ENCODE measurements at places on chromosomes 5 and 9.

DNA sequence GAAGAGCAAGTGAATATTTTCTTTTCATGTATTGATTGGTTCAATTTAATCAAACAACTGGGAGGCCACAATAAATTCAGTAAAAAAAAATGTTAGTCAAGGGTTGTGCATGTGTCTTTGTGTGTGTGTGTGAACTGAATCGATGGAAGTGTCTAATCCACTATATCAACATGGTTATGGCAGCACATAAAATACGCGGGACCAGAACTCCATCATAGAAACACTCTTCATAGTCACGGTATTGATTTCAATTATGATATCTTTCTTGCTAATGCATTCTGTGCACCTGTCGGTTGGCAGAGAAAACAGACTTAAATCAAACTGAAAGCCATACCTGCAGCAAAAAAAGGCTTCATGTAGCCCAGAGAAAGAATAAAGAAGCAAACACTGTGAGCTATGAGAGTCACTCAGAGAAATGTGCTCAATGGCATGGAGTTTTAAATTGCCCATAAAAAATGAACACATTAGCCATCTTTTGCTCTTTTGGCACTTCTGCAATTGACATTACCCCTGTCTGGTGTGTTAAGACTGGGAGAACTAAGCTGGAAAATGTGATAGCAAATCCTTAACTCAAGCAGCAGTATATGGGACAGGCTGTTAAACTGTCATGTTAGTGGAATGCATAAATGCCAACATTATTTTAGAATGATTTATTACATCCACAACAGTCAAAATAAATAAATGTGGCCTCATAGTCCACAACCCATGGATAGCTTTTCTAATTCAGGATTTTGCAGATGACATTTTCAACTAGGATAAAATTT, 642.4 kb upstream of the C9orf72 start:
- DNase-seq, result no peak

GRCh38 chr9:37944671-37945481, 40.9 kb upstream of the SLC25A51 start:
- DNase-seq, result no peak

DNA sequence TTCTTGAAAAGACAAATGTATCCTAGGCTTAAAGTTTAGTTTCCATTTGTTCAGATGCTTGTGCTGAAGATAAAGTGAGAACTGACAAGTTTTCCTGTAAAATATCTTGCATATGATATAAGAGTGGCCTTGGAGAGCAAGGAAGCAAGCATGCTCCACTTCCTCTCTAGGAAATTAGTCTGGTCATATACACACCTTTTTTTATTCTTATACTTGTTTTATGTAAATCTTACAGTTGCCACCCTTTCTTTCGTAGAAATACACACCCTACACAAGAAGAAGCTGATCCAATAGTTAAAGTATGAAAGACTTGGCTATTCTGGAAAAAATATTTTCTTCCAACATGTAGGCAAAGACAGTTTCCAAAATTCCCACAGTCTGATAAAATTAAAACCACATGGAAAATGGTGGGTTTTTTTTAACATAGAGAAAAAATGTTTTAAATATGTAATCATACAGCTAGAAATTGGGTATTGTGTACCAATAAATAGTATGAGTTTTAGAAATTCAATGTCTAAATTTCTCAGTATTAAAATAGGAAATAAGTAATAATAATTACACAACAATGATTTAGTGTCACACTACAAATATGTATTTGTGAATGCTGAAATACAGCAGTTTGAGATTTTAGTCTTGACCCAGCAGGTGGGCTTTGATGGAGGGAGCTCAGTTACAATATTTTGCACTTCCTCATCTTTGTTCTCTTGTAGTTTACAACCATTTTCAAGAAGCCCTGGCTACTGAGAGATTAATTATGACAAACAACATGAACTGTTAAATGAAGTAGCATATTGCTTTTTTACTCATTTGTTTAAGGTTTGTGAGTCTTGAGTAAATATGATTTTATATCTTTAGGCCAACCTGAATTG, 185.7 kb upstream of the GNA14 start:
- peak; percentile 42 for DNase-seq

GRCh38 chr5:14424011-14424685, 157.4 kb upstream of the OTULINL start:
- no peak for DNase-seq

GRCh38 chr9:108396193-108396592, 459.6 kb downstream of the ACTL7B start:
- DNase-seq, result no peak

GRCh38 chr5:133147411-133147810, 95.6 kb downstream of the HSPA4 start:
- DNase-seq, result peak; percentile 5

DNA sequence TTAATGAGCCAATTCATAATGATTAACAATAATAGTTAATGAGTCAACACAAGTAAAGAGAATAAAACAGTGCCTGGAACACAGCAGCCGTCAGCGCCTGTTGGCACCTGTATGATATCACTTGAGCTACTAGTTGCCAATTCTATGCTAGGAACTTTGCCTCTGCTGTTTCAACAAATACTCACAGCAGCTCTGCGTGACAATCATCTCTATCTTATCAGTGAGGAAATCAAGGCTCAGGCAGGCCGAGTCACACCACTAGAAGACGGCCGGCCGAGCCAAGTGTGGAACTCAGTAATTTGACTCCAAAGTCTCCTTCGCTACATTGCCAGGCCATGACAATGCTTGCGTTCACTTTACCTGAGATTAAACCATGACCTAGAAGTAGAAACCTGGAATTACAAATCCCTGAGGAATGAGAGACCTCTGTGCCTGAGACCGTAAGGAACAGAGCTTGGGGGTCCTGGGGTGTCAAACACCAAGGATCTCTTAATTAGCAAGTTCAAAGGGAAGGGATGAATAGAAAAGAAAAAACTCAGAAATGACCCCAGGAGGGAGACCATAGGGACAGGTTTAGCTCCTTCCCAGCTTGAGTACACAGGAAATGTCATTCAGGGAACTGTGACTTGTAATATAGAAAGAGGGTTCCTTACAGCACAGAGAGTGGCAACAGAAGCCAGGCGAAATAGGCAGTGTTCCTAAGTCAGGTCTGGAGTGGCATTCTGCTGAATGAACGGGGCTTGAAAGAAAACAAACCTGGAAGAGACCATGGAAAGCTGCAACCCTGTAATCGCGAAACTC, 109.1 kb downstream of the SUSD1 start:
- peak; percentile 60 for DNase-seq

GRCh38 chr9:90815183-90815943, 13.7 kb downstream of the SYK start:
- DNase-seq, result peak; percentile 5

- no peak for DNase-seq
These were observed 58.1 kb upstream of the TMEM215 start for GRCh38 chr9:32725066-32725860.

- DNase-seq, result no peak
These were observed 226.9 kb downstream of the CACNA1B start for GRCh38 chr9:138104251-138105122.

- no peak for DNase-seq
These were observed 43.4 kb downstream of the NXNL2 start for GRCh38 chr9:88578121-88579049.

DNA sequence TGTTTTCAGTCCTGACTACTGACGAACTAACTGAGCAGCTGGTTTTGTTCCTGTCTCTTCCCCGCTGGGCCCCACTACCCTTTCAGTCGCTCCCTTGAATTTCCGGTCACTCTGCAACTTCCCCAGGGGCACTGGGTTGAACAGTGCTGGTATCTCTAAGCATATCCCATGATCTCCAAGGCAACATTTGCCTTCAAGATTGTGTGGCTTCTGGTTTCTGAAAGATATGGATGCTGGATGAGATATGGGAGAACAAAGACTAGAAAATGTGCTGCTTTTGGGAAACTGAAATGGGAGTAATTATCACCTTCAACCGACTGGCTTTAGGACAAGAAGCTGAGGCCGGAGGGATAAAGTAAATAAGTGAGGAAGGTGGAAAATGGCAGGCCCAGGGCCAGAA, 258.2 kb upstream of the PIK3R1 start:
- no peak for DNase-seq

- DNase-seq, result no peak
These were observed 11.0 kb downstream of the IGFBPL1 start for GRCh38 chr9:38413283-38413682.

DNA sequence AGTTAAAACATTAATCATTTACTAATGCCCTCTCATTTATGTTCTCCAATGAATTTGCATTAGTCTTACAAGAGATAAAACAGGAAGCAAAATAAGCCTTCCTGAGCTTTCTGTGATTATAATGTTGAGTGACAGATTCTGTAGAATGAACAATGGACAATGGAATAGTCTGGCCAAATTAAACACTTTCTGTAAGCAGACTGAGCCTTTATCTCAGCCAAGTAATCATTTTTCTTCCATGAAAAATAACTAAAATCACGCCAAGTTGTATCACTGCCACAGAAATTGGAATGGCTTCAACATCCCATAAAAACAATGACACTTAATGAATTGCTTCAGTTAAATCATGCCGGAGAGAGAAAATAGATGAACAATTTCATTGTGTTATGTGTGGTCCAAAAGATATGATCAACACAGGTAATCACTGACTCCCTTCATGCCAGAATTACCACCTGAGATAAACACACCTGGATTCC, 63.0 kb downstream of the TSSK1B start:
- no peak for DNase-seq

DNA sequence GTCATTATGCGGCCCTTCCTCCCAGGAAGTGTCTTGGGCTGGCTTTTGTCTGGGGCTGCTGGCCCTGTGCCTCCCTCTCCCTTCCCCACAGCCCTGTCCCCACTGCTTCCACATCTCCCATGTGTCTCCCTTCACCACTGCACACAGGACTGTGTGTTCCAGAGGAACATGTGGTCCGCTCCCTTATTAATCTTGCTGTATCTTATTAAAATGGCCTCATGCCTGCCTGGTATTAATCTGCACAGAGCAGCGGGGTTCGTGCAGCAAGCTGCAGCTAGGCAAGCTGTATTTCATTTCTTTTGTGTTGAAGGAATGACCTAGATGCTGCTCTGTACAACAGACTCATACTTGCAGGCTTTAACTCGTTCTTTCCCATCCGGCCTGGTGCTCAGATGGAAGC, 130.5 kb downstream of the SPOCK1 start:
- DNase-seq, result no peak

GRCh38 chr5:77163453-77163852, 47.0 kb upstream of the PDE8B start:
- no peak for DNase-seq

DNA sequence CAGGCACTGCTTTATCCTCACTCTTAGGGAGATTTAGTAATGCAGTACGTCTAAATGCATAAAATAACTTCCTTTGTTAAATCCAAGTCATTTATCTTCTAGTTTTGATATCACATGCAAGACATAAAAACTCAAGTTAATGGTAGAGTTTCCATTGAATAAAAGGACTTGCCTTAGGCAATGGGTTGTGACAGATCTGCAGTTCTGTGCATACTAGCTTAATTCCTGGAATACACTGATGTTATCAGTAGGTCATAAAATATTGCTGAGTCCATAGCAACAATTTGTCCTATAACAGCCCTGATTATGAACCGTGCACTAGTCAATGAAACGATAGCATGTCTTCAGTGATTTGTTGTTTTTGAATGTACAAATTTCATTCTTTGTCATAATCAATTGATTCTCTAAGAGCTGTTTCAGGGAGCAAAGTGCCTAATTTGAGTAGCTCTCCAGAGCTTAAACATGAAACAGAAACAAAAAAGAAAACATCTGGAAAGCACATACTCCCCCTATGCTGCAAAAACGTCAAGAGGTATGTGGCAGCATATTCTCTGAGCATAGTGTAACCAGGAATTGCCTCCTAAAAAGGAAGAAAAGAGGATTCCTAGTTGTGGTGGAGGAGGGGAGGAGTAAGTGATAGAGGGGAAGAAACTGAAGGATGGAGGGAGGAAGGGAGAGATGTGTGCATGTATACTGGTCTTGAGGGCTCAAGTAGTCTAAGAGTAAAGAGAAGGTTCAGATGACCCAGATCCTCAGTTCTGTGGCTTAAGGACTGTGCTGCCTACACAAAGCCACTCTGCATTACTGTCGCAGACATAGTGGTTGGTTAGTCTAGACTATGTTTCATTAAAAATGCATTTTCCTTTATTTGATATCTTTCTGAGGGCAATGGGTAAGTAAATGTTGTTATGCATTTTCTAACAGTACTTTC, 589.2 kb downstream of the PRR16 start:
- DNase-seq, result peak; percentile 20

DNA sequence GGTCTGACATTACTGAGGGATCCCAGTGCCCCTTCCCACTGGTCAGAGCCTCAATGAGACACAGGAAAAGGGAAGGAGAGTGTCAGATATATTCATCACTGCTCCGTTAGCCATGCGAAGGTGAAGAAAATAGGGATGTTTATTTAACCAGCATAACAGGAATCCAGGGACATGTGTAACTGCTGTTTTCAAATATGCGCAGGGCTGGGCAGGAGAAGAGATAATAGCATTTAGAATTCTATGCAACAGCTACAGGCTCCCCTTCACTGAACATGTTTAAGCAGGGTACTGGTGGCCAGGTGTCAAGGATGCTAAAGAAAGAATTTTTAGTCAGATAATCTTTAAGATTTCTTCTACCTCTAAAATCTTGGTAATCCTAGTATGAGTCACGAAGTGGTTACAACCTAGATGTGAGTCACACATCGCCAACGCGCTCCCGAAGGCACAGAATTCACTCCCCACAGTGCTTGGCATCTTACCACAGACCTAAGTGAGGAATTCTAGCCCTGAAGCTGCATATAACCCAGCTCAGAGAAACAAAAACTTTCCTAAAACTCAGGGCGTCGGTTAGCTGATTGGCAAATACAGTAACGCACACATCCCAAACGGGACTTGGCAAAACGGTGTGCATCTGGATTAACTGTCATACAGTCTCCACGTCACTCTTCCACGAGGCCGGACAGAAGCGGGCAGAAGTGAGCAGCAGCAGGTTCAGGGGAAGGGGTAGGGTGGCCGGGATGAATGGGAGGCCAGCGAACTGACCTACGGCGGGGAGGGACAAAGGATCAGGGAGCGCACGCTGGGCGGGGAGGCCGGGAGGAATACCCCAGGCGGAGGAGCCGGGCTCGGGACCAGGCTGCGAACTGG, 1.1 kb downstream of the CTNNAL1 start:
- peak; percentile 86 for DNase-seq

- no peak for DNase-seq
These were observed 9.6 kb downstream of the ITGA2 start for GRCh38 chr5:52998552-52999313.

DNA sequence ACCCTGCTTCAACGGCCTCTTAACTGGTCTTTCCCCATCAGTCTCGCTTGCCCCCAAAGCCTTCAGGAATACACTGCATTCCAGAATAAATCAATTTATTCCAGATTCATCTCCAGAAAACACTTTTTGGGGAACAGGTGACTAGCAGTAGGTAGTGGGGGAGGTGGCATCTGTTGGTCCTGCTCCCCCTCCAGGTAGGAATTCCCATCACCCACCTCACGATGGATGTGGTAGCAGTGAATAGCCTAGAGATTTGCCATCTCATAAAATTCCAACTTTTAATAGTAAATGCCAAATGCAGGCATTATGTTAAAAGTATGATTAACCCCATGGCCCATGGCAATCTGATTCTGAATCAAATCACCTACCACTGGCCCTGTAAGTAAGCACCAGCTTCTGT, 142.7 kb downstream of the MED27 start:
- no peak for DNase-seq

GRCh38 chr9:15298362-15298761, 8.7 kb downstream of the TTC39B start:
- DNase-seq, result no peak
